Calu3 (cell line): ENCODE measurements at places on chromosomes 16 and 17. TPM values are rescaled to one million over a fixed set of nuclear protein-coding genes. Genes with fewer than 3 reads are reported as not detected.

SNN gene
- 26.0 and 31.3 TPM in 2 replicates for total RNA-seq

CBLN1 gene
- not detected in 2 replicates for total RNA-seq

TEKT1 gene
- not detected in 2 replicates for total RNA-seq

QRICH2 gene
- total RNA-seq = 3.0 and 3.9 TPM in 2 replicates

MT1X gene
- 5.3 and 15.4 TPM in 2 replicates for total RNA-seq

EPOP gene
- 15.3 and 20.9 TPM in 2 replicates for total RNA-seq

VMP1 gene
- total RNA-seq = 306 and 315 TPM in 2 replicates

RAD51C gene
- 24.3 and 28.4 TPM in 2 replicates for total RNA-seq

CES5A gene
- total RNA-seq = not detected in 2 replicates

GIT1 gene
- total RNA-seq = 46.3 and 47.7 TPM in 2 replicates

IRX5 gene
- total RNA-seq = 1.9 and 2.5 TPM in 2 replicates

- no peak for DNase-seq
Measured at GRCh38 chr17:2405247-2405926, 4.5 kb upstream of the MNT start.

DNA sequence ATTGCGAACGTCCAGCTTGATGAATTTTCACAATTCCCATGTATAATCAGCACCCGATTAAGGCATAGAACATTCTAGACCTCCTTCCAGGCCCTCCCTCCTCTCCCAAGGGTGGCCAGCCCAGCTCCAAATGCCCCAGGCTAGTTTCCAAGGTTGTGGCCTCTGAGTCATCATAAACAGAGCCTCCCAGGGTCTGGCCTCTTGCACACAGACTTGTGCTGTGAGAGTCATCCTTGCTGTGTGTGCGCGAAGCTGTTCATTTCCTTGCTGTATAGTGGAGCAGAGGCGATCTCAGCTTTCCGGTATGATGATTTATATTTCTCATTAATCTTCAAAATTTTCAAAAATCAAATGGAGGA is 20.5 kb upstream of the JPH3 start:
- peak; percentile 81 for DNase-seq

GRCh38 chr16:88503374-88503770 is 50.3 kb downstream of the ZFPM1 start:
- no peak for DNase-seq

GRCh38 chr16:80816356-80816755 is 12.0 kb upstream of the CDYL2 start:
- DNase-seq = no peak

DNA sequence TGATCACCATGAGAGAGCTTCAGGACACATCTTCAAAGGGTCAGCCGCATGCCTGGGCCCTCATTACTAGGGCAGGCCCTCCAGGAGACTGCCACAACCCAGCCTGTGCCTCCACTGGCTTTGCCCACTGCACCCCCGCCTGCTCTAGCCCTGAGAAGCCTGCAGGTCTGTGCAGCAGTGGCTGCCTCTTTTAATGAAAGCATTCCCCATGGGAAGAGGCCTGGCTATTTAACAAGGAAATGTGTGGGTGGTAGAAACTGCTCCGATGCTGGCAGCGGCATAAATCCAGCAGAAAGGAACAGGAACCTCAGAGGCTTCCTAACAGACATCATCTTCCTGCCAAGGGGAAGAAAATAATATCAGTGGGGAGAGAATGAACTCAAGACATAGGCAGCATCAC is 375 bp upstream of the KRT32 start:
- DNase-seq = no peak

DNA sequence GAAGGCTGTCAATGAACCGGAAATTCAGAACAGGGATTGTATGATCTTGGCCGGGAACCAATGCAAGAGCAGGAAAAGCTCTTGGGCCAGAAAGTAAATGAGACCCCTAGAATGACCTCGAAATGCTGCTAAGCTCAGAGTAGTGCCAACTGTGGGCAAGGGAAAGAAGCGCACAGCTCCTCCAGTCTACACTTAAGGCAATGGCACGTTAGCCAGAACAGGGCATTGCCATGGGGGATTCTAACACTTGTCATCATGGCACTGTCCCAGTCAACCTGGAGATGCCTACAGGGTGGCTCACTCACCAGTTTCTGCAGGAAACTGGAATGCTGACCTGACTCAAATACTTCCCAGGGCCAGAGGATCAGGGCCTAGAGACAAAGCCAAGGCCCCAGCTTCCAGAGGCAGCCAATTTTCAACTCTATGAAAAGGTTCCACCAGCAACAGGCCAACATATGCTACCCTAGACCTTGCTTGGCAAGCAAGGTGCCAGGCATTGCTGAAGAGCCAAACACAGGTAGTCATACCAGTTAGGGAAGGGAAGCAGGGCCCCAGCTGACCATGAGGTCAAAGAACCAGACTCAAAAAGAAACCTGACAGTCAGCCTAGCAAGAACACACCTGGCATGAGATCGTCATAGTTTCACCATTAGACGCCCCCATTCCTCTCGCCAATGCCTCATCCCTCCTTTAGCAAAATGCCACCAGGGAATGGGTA is 34.9 kb downstream of the ARHGAP17 start:
- DNase-seq = peak; percentile 28

GRCh38 chr17:45782889-45783592 is 1.1 kb upstream of the CRHR1 start:
- peak; percentile 73 for DNase-seq

GRCh38 chr17:34154961-34155730 is 99.9 kb upstream of the CCL2 start:
- DNase-seq = no peak

DNA sequence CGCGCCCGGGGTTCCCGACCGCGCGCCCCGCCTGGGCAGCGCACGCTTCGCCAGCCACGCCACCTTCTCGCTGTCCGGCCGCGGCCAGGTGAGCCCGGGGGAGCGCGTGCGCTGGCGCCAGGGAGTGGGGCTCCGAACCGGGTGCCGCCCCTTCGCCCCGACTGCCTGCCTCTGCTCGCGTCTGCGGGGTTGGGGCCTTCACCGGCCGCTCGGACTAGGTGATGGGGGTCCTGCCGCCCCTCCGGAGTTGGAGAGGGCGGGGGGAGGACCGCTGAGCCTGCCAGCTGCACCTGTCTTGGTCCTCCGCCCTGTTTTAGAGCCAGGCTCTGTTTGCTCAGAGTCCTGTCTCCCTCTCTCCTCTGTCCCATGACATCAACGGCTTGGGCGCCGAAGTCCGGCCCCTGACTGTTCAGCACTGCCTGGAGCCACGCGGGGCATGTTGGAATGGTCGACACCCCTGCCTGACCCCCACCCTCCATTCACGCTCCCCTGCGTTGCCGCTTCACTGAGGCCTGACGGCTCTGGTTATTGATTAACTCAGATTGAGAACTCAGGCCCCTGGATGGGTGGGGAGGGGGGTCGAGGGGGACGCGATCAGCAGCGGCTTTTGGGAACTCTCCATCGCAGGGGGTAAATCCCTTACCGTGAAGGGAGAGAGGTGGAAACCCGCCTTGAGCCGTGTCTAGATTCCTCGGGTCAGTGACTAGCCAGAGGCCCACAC is 748 bp downstream of the SMTNL2 start:
- no peak for DNase-seq

- no peak for DNase-seq
Measured at GRCh38 chr17:64378890-64379354, 11.7 kb downstream of the PECAM1 start.

- DNase-seq = peak; percentile 32
Measured at GRCh38 chr16:19094542-19095365, 19.0 kb upstream of the ITPRIPL2 start.

DNA sequence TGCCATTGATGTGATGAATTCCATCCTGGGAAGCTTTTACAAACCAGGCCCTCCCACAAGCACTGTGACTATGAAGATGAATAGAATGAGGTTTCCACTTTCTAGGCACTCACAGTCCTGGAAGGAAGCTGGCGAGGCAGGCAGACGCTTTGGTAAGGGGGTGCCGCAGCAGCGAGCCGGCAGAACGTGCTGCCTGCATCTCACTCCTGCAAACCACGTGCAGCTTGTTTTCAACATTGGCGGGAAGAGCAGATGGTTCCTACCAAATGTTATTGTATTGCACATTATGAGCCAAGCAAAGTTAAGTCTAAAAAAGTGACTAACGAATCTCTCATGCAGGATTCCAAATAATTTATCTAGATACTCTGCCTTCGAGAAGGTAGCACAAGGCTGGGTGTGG is 3.7 kb upstream of the DNAI2 start:
- no peak for DNase-seq

- DNase-seq = no peak
Measured at GRCh38 chr17:4525691-4526397, 27.2 kb downstream of the SPNS2 start.

DNA sequence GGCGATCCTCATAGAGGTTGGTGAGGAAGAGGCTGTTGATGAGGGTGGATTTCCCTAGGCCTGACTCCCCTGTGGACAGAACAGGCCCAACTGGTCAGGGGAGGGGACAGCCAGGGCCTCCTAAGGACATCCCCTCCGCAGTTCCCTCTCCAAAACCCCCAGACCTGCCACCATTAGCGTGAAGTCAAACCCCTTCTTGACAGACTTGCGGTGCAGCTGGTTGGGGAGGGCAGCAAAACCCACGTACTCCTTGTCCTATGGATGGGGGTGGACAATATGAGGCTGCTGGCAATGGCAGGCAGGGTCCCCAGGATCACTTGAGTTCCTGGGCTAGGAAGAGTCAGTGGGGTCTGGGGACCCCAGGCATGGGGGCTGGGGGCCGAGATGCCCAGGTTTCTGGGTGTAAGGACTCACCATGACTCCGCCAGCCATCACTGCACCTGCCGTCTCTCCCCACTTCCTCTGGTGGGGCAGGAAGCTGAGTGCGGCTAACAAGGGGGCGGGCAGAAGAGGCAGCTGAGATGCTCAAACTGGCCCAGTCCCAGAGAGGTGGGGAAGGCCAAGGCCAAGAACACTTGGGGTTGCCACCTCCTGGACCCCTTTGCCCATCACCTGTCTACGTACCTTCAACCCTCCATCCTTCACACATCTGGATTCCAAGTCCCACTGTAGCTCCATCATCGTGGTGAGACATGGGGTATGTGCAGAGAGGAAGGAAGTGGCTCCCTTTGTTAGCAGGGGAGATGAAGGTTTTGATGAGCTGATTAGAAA is at the start of gene SEPTIN1:
Gene SEPTIN1 (minus strand): TSS at position 451 of the 771 bp plus-strand sequence. CDS start 19 bp downstream, at position 432.
- no peak for DNase-seq

- no peak for DNase-seq
Measured at GRCh38 chr16:24141466-24141865, 114.7 kb upstream of the CACNG3 start.

DNA sequence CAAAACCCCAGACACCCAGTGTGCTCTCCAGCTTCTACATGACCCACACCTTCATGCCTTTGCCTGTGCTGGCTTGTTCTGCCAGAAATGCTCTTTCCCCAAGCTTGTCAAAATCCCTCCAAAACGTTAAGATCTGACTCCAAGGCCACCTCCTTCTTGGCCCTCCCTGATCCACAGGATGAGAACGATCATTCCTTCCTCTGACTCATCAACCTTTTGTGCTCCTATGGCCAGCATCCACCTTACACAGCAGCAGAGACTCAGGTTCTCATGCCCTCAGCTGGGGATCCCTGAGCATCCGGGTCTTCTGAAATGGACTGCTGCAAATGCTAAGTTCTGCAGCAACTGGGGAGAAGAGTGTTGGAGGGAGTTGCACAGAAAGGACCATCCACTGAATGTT is 2.9 kb downstream of the ZBTB4 start:
- no peak for DNase-seq

DNA sequence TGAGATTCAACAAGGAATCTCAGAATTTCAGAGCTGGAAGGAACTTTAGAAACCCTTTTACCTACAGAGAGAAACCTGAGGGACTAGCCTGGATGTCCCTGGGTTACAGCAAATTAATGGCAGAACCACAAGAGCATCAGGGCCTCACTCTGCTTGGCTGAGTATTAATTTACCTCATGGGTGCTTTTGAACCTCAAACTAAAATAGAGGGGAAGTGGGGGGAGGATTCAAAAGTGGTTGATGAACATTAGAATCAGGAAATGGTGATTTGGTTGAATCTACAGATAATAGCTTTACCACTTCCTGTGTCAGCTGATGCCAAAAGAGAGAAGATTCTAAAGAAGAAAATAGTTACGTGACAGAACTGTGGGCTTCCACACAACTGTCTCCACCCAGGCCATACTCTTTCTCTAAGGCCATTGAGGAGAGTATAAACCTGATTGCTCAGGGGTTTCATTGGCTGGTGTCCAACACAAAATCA is 11.3 kb upstream of the SKAP1 start:
- no peak for DNase-seq

DNA sequence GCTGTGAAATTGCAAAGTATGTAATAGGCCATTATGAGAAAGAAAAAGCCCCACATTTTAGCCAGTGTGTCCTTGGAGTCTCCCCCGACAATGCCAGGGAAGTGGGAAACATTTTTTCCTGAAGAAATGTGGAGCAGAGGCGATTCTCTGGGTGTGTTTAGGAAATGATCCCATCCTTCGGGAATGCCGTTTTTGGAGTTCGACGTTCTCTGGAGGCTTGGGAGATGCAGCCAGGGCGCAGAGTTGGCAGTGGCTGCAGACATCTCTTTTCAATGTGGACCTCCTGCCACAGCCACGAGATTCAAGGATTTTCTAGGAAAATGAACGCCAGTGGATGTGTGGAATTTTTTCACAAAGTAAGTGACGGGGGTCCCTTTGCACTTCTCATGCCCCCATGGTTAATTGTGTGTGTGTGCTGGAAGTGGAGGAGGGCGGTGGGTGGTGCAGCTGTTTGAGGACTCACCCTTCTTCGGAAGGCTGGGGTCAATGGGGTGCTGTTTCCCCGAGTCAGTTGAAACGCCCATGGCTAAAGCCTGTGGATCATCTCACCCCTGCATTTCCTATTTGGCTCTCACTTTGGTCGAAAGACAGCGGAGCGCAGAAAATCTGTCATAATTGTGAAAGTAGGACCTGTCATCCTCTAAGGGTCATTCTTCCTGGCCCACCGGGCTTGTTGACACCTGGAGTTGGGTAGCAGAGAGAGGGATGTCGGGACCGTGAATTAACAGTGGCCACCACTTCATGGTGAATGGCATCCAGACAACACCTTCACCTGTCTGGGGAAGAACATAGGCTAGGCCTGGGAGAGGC is 73.2 kb downstream of the CMIP start:
- no peak for DNase-seq

DNA sequence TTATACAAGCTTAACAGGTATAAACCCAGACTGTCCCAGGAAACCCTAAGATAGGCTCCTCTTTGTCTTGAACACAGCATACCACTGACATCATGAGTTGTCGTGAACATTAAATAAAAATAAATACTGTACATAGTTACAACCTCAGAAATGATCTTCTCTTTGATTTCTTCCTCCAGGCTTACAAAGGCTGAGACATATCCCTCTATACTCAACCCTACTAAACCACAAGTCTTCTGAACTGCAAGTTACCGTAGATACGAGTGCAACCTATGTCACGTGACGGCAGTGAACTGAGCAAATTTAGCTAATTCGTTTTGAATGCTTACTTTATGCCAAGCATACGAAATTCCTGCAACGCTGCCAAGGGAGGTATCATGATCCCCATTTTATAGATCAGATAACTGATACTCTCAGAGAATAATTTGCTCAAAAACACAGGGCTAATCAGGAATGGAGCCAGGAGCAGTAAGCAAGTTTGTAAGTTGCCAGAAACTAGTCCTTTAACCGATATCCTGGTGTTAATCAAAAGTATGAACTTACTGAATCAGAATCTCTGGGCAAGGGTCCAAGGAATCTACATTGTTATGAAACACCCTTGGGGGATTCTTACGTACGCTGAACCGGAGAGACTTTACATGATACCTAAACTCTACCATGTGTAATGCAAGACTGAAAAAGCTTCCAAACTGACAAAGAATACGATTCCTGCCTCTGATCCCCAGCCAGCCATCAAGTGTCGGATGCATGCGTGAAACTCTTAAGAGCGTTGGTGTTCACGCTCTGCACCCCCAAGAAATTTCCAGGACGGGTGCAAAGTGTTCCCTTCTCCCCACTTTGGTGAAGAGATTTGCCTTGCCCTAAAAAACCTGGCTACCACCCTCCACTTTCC is 106.2 kb downstream of the XYLT1 start:
- peak; percentile 41 for DNase-seq
